ENCODE measurements at places on chromosomes 7 and 10. TPM values are rescaled to one million over a fixed set of nuclear protein-coding genes. Genes with fewer than 3 reads are reported as not detected.

RET gene
- total RNA-seq, result 0.38 TPM

GRCh38 chr10:18474118-18474455 lies 177.3 kb downstream of the NSUN6 start:
- H3K4me3 ChIP-seq, result no peak overlapping the region
- no peaks in the 10 kb centered on the region for H3K36me3 ChIP-seq
- H3K4me1 ChIP-seq, result peaks cover 7% of the 10 kb centered on the region
- no peak for DNase-seq

GRCh38 chr7:27835376-27835775 lies 95.4 kb downstream of the TAX1BP1 start:
- H3K4me3 ChIP-seq, result no peak overlapping the region
- H3K4me1 ChIP-seq, result peaks cover 4% of the 10 kb centered on the region
- DNase-seq, result no peak
- no peak overlapping the region for H3K27ac ChIP-seq
- no peaks in the 10 kb centered on the region for H3K27me3 ChIP-seq
- H3K36me3 ChIP-seq, result peaks cover 1% of the 10 kb centered on the region

- peaks cover 6% of the 10 kb centered on the region for H3K4me1 ChIP-seq
- H3K27ac ChIP-seq, result no peak overlapping the region
- no peaks in the 10 kb centered on the region for H3K27me3 ChIP-seq
- no peak for DNase-seq
- peaks cover 3% of the 10 kb centered on the region for H3K36me3 ChIP-seq
These were observed 48.4 kb downstream of the GATA3 start for GRCh38 chr10:8102708-8103401.

GRCh38 chr10:62561151-62561550 lies 187.0 kb downstream of the ZNF365 start:
- no peak for DNase-seq
- H3K4me3 ChIP-seq, result no peak overlapping the region
- H3K36me3 ChIP-seq, result no peaks in the 10 kb centered on the region
- peaks cover 12% of the 10 kb centered on the region for H3K4me1 ChIP-seq

DNA sequence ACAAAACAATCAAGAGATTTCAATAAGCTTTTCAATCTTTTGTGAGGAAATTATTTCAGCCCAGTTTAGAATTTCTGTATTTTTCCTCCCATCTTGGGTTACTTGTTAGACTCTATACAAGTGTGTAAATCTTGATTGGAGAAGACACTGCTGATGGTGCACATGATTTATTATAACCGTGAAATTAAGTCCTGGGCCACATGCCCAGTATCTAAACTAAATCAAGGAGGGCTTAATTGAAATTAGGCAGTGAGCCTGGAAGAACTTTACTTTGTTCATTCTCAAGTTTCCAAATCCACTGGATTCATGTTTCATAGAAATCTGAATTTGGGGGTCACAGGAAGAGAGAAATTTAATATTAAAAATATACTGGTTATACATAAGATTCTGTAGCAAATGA lies 44.5 kb downstream of the CSTF2T start:
- H3K27ac ChIP-seq, result no peak overlapping the region
- H3K4me3 ChIP-seq, result no peak overlapping the region
- no peak for DNase-seq
- no peaks in the 10 kb centered on the region for H3K4me1 ChIP-seq
- H3K27me3 ChIP-seq, result peaks cover 15% of the 10 kb centered on the region
- no peaks in the 10 kb centered on the region for H3K36me3 ChIP-seq

Data from activated CD8-positive, alpha-beta memory T cell treated with anti-CD3 and anti-CD28 coated beads, Interleukin-2, amount 10 ng/mL, durations not matched to agents 7 days and 5 days (primary cell).